ENCODE measurements at places on chromosomes 4 and X. TPM values are rescaled to one million over a fixed set of nuclear protein-coding genes. Genes with fewer than 3 reads are reported as not detected.

Gene TMPRSS11B
- 3.1 TPM for total RNA-seq

DNA sequence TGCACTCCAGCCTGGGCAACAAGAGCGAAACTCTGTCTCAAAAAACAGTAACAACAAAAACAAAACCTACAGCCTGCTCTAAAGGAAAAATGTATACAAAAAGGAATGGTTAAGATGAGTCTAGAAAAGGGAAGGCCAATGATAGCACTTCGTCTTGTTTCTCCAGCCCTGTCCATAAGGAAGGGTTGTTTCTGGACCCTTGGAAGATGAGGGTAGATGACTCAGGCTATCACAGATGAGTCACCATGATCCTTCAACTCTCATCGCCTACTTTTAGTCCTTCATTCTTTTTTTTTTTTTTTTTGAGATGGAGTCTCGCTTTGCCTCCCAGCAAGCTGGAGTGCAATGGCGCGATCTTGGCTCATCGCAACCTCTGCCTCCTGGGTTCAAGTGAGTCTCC, 8.8 kb downstream of the PLA2G12A start:
- peaks cover 30% of the 10 kb centered on the region for H3K36me3 ChIP-seq
- no peak overlapping the region for H3K4me3 ChIP-seq
- no peaks in the 10 kb centered on the region for H3K27me3 ChIP-seq

Gene UGT8
- total RNA-seq = 14.2 TPM

GRCh38 chrX:135931644-135932487, 38.4 kb downstream of the SAGE1 start:
- no peaks in the 10 kb centered on the region for H3K27me3 ChIP-seq
- no peak overlapping the region for H3K27ac ChIP-seq
- no peaks in the 10 kb centered on the region for H3K36me3 ChIP-seq
- no peak overlapping the region for H3K4me3 ChIP-seq
- no peak for DNase-seq
- H3K4me1 ChIP-seq = no peaks in the 10 kb centered on the region

DNA sequence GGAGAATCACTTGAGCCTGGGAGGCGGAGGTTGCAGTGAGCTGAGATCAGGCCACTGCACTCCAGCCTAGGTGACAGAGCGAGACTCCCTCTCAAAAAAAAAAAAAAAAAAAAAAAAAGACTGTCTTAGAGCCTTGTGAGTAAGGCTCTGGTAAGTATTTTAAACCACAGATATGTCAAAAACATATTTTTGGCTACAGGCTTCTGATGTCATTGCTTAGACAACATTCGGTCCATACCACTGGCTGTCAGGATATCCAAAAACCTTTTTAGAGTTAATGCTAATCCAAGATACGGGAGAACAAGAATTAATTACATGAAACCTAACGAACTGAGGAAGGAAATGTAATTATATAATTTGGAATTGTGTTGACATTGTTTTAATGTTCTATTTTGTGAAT, 999.5 kb upstream of the PABPC4L start:
- no peaks in the 10 kb centered on the region for H3K27me3 ChIP-seq
- H3K4me1 ChIP-seq = no peaks in the 10 kb centered on the region
- no peak overlapping the region for H3K27ac ChIP-seq
- no peak for DNase-seq
- no peaks in the 10 kb centered on the region for H3K36me3 ChIP-seq

DNA sequence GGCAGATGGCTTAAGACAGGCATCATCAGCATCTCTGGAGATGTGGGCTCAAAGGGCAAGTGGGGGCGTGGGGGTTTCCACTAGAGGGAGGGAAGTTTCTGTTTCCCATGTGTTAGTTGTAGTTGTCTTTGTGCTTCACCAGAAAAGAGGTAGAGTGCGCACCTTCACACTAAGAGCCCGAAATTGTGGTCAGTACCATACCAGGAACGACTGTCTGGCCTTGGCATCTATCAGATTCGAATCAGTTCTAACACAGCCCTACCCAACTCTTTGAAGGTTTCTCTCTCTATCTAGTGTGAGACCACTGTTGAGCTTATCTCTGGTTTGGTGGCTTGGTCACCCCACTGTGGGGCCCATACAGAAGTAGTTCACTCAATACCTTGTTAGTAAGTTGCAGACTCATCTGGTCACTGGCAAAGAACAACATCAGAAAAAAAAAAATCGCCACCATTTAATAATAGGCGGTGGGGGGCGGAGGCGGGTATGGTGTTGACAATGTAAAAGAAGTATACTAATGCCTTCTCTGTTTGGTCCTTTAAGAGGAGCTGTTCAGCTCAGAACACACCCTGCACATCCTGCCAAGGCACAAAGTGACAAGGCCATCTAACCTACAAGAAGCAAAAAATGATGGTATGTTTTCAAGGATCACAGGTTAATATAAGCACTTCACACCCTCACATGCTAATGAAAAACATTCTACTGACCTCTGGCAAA, 71.1 kb downstream of the NYX start:
- no peak overlapping the region for H3K27ac ChIP-seq
- no peak overlapping the region for H3K4me3 ChIP-seq
- no peak for DNase-seq
- H3K27me3 ChIP-seq = no peaks in the 10 kb centered on the region
- no peaks in the 10 kb centered on the region for H3K36me3 ChIP-seq

Gene ITIH6
- not detected for total RNA-seq

GRCh38 chr4:147525494-147526271, 44.8 kb downstream of the EDNRA start:
- H3K36me3 ChIP-seq = peaks cover 13% of the 10 kb centered on the region
- H3K27ac ChIP-seq = no peak overlapping the region
- no peaks in the 10 kb centered on the region for H3K4me1 ChIP-seq
- H3K27me3 ChIP-seq = no peaks in the 10 kb centered on the region

Data from type B pancreatic cell (in vitro differentiated cells).